ENCODE measurements at places on chromosomes 13 and 19.

DNA sequence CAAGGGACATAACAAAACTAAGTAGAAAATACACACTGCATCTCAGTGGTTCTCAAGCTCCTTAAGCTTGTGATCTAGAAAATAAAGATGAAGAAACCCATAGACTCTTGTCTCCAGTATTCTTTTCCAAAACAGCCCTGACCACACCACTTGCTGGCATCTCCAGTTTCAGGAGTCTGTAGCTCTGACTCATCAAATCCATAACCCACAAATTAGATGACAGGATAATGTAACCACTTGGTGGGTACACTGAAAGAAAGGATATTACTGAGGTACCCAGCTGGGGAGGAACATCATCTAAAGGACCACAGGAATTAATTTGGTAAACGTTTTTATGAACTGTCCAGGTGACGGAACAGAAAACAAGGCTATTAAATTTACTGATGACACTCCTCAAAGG is 214.7 kb downstream of the VWA8 start:
- no peak for DNase-seq

DNA sequence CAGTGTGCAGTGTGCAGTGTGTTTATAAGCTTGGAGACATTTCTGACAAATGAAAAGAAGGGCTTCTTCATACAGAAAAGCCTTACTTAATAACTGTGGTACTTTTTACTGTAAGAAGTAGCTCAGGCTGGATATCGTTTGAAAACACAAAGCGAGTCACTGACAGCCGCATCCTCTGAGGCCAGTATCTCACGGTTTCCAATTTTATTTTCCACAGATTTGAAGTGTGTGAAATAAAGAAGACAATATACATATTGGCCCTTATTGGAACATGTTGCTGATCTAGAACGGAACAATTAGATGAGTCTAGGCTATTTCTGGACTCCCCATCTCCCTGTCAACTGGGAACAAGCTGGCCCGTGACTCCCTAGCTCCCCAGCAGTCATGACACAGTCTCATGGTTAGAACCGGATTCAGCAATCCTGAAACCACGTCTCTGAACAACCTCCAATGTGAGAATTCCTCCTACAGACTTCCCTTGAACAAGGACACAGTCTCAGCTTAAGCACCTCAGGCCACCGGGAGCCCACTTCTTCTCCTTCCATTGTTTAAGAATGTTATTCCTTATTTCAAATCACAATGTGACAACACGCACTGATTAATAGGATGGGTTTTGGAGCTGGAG is 484.5 kb downstream of the COG6 start:
- no peak for DNase-seq

DNA sequence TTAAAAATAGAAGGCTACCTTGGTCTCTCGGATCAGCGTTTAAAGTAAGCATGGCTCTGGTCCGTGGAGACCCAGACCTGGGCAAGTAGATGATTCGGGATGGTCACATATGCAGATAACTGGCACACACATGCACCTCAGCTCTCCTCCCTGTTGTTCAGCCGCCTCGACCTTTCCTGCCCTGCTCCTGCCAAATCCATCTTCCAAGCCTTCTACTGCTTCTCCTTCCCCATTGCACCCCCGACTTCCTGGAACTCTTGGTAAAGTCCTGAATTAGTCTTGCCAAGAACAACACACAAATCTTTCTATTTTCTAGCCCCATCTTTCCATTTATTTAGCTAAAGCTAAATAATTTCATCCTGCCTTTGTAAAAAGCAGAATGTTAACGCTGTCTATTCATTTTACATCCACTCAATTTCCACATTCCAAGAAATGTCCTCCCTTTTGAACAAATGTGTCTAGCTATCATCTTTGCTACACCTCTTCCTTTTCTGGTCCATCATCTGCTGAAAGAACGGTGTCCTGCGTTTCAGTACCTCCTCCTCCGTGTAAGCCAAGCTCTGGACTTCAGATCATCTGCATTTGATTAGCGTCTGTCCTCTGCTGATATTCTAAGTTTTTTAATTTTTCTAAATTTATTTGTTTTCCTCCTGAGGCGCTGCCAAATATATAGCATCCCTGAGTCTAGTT is 92.5 kb downstream of the ZIC5 start:
- no peak for DNase-seq

DNA sequence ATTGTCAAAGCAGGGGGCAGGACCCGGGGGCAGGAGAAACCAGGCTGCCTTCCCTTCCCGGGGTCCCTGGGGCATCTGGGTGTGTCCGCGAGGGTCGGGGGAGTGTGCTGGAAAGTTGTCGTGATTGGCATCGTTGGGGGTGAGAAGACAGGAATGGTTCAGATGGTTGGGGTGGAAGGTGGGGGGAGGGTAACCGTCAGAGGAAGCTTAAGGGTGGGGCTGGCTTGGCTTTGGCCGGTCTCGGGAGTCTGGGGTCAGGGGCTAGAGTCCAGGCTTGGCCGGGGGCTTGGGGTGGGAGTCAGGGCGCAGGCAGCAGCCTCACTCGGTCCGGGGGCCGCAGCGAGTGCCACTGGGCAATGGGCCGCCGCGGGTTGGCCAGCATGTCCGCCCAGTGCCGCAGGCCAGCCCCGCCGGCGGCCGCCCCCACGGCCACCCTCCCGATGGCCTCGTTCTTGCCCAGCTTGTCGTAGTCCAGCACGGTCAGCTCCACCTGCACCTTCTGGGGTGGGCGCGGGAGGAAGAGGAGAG is 6.8 kb upstream of the DNAAF3 start:
- DNase-seq: no peak

- DNase-seq: peak; percentile 96
Measured at GRCh38 chr19:19643158-19644053, at the start of gene GMIP. Gene GMIP (minus strand): TSS chr19:19643657. CDS start chr19:19643529, 128 bp downstream.

DNA sequence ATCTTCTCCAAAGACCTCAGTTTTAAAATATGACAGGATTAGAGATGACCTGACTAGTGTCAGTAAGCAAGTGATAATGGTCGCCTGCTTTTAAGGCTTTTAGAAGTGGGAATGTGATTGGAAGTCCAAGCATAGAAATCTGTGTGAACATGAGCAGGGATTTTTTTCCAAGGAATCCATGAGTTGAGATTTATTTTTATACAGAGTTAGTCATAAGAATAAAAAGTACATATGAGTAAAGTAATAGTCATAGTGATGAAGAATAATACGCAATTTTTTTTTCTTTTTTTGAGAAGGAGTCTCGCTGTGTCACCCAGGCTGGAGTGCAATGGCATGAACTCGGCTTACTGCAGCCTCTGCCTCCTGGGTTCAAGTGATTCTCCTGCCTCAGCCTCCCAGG is 1.6 kb downstream of the ZNF546 start:
- no peak for DNase-seq

- no peak for DNase-seq
Measured at GRCh38 chr19:32337084-32337808, 8.2 kb upstream of the ZNF507 start.

GRCh38 chr19:10602330-10603083 is 15.4 kb upstream of the AP1M2 start:
- peak; percentile 97 for DNase-seq

- no peak for DNase-seq
Measured at GRCh38 chr19:38304352-38304865, 358 bp downstream of the C19orf33 start.

- DNase-seq: peak; percentile 47
Measured at GRCh38 chr19:4539693-4540581, at the start of gene LRG1. Gene LRG1 (minus strand): TSS chr19:4540036. CDS start chr19:4540013, 23 bp downstream.

GRCh38 chr19:17319473-17320238 is 10.3 kb downstream of the DDA1 start:
- no peak for DNase-seq

- DNase-seq: peak; percentile 66
Measured at GRCh38 chr19:16446724-16447368, 24.9 kb downstream of the EPS15L1 start.

GRCh38 chr13:25738342-25739196 is 313.2 kb downstream of the SHISA2 start:
- no peak for DNase-seq

- peak; percentile 79 for DNase-seq
Measured at GRCh38 chr19:18294467-18294864, 13.0 kb upstream of the JUND start.

GRCh38 chr13:113962975-113963374 is 10.9 kb downstream of the C13orf46 start:
- no peak for DNase-seq

GRCh38 chr13:29105779-29106178 is 285.6 kb downstream of the MTUS2 start:
- peak; percentile 9 for DNase-seq

DNA sequence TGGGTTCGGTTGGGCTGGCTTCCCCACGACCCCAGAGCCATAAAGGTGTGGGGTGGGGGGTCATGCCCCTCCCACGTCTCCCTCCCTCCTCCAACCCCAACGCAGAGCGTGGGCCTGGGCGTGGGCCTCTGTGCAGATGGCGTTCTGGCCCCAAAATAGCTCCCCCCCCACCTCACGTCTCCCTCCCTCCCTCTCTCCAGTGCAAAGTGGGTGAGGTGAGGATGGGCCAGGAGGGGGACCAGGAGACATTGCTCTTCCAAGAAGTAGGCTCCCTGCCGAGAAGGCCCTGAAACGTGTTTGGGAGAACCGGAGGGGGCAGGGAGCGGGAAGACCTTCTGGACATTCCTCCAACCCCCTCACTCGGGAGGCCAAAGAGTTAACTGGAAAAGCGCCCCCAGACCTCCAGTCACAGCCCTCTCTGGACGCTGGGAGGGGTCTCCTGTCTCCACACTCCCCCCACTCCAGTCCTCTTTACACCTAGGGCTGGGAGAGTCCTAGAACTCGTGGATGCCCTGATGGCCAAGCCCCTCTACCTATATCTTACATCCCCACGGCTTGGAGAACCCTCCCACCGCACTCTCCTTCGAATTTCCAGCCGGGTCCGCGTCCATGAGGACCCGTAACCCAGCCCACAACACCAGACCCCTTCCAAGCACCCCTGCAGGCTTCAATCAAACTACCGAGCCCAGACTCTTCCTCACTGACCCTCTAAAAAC is 855 bp downstream of the UNC13A start:
- no peak for DNase-seq

DNA sequence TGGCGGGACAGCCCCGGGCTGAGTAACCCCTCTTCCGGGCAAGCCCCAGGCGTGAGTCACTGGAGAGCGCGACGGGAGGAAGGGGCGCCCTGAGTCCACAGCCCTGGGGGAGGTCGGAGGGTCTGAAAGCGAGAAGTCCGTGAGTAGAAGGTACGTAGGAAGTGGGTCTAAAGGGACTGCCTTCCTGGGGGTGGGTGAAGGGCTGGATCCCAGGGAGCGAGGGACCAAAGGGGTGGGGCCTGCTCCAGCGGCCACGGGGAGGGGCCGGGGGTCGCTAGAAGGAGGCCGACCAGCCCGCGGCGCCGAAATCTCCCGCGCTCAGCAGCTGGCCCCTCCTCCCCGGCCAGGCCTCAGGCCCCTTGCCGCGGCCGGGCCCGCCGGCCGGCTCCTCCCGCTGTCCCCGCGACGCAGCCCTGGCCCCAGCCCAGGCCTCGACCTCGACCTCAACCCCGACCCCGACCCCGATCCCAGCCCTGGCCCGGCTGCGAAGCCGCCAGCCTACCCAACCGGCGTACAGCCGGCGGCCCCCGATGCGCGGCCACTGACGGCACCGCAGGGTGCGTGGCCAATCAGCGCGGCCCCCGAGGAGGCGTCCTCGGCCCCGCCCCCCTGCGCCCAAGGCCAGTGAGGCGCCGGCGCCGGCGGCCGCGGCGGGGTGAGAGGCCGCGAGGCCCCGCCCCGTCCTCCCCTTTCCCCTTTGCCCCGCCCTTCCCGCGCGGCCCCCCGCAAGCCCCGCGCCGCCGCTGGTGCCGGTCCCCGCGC is 22.6 kb downstream of the IPO5 start:
- peak; percentile 97 for DNase-seq

DNA sequence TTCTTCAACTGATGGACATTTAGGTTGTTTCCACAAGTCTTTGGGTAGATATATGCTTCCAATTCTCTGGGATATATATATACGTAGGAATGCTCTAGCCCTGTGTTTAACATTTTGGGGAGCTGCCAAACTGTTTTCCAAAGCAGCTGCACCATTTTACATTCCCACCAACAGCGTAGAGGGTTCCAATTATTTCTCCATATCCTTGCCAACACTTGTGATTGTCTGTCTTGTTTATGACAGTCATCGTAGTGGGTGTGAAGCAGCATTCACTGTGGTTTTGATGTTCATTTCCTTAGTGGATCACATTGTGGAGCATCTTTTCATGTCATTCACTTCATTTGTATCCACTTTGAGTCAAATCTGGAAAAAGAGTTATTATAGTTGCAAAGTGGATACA is 4.7 kb upstream of the CBLC start:
- no peak for DNase-seq

DNA sequence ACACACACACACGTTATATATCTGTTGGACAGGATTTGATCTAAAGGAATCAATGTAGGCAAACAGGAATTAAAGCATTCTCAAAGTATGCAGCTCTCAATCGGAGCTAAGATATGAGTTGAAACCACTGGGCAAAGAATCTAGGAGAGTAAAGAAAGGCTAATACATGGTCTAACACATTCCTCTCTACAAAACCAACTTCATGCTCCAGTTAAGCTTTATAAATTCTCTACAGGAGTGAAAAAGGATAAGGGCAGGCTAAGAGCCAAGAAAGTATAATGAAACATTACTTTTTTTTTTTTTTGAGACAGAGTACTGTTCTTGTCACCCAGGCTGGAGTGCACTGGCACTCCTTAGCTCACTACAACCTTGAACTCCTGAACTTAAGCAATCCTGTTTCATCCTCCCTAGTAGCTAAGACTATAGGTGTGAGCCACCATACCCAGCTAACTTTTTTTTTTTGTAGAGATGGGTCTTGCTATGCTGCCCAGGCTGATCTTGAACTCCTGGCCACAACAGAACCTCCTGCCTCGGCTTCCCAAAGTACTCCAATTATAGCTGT is 10.6 kb downstream of the FBXL3 start:
- DNase-seq: no peak

GRCh38 chr19:46984077-46985010 is 35.3 kb upstream of the NPAS1 start:
- no peak for DNase-seq

DNA sequence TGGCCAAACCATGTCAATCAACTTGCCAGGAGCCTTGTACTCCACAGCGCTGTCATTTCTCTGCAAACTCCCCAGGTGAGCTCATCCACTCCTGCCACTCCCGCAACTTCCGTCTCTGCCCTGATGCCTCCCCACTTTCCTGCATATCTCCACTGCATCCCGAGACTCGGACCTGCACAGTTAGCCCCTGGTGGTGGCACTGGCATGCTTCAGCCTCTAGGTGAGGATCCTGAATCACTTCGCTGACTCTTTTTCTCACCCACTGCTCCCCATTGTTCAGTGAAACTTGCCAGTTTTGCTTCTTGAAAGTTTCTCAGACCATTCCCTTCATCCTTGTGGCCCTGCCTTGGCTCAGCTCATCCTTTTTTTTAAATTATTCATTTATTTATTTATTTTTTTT is 3.4 kb upstream of the CTU1 start:
- no peak for DNase-seq

GRCh38 chr13:109840201-109840892 is 54.0 kb upstream of the IRS2 start:
- DNase-seq: no peak

Measured in germinal center (tissue), 1 donor.